Caudate nucleus (tissue), 63 donors: ENCODE measurements at places on chromosomes 13 and 19.

- DNase-seq: no peak
Observed at GRCh38 chr13:111210544-111211469, 95.7 kb downstream of the ARHGEF7 start.

DNA sequence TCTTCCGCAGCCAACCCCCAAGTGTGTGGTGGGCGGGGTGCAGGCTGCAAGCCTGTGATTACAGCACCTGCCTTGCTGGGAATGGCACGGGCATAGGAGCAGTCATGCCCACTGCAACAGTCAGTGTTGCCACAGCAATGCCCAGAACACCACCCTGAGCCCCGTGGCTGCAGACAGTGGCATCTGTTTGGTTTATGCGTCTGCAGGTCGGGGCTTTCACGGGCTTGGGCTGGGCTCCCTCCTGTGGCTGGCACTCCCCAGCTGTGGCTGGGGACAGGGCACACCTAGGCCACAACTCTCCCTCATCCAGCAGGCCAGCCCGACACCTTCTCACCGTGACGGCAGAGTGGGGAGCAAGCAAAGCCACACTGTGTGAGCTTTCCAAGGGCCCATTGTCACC, 115.3 kb upstream of the C1QTNF9B start:
- DNase-seq: no peak

GRCh38 chr19:50889638-50890037, 16.4 kb downstream of the KLK2 start:
- no peak for DNase-seq

DNA sequence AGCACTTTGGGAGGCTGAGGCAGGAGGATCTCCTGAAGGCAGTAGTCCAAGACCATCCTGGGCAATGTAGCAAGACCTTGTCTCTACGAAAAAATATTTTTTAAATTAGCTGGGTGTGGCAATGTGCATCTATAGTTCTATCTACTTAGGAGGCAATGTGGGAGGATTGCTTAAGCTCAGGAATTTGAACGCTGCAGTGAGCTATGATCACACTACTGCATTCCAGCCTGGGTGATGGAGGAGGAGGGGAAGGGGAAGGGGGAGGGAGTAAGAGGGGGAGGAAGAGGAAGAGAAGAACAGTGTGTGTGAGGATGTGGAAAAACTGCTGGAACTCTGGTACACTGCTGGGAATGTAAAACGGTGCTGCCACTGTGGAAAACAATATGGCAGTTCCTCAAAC, 9.2 kb upstream of the CLIP3 start:
- DNase-seq: peak; percentile 52

- DNase-seq: no peak
Observed at GRCh38 chr19:6229951-6230712, 49.6 kb downstream of the MLLT1 start.
